Occipital lobe (tissue), 3 donors: ENCODE measurements at places on chromosomes 12 and 14.

- no peak for DNase-seq
Observed at GRCh38 chr14:52241087-52241793, 26.3 kb upstream of the PTGDR start.

GRCh38 chr14:91143862-91144261, 30.0 kb downstream of the DGLUCY start:
- DNase-seq = no peak

GRCh38 chr14:102008891-102009290, 44.5 kb downstream of the DYNC1H1 start:
- no peak for DNase-seq

GRCh38 chr12:51082561-51083125, 753 bp downstream of the CSRNP2 start:
- no peak for DNase-seq

- DNase-seq = no peak
Observed at GRCh38 chr12:81596558-81596957, 162.6 kb downstream of the PPFIA2 start.

- DNase-seq = no peak
Observed at GRCh38 chr12:118541071-118541470, 164.7 kb downstream of the SUDS3 start.

DNA sequence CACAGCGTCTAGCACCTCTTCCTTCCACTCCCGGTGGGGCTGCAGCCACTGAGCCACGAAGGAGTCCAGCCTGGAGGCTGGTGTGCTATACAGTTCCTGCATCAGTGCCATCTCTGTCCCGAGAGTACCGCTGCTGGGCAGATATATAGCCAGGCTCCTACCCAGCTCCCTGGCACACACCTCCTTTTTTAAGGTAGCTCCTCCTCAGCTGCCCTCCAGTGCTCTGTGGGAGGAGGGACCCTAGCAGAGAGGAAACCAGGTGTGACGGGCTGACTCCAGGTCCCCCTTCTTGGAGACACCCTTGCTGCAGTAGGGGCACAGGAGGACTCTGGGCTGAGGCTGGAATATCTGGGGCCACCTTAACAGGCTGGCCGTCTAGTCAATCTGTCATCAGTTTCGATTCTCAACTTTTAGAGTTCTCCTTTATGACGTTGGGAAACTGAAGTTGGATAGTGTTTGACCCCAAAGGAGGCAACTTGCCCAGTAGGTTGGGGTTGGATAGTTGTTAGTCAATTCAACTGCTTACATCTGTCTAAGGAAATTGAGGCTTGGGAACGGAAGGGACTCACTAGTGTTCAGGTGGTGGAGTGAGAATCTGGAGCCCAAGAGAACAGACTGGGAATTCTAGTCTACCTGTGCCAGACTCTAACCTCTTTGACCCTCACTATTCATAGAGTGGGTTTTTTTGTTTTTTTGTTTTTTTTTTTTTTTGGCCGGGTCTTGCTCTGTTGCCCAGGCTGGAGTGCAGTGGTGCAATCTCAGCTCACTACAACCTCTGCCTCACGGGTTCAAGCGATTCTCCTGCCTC, at the start of gene OASL:
Gene OASL, minus strand, starts transcription at position 386 of the 808 bp plus-strand sequence. Its CDS starts 275 bp downstream, at position 111.
- no peak for DNase-seq

DNA sequence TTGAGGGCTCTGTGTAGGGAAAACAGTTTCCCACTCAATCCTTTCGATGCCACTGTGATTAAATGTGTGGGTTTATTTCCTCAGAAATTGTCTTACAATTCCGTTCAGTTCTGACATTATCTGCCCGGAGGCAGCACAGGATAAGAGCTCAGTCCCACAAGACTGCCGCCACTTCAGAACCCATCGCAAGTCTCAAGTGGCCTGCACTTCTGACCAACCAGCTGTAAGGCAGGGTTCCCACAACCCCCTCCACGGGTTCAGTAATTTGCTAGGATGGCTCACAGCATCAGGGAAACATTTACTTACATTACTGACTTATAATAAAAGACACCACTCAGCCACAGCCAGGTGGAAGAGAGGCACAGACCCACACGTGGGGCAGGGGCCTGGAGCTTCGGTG, 17.2 kb downstream of the BDKRB2 start:
- DNase-seq = no peak

GRCh38 chr14:85687456-85687855, 157.5 kb downstream of the FLRT2 start:
- no peak for DNase-seq

DNA sequence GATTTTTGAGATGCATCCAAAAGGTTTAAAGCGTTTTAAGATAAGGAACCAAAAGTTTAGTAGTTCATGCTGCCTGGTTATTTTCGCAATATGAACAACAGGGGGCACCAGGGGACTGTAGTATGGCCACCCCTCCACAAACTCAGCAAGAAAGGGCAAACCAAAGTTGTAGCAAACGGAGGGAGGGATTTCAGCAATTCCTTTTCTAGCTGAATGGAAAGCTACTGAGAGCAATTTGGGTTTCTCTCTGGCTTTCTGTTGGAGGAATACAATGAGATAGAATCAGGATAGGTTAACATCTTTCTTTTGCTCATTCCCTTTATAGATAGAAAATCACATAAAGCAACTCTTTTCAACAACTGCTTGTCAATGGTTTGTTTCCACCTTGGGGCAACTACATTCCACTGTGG, 62.5 kb downstream of the DRAM1 start:
- no peak for DNase-seq

- no peak for DNase-seq
Observed at GRCh38 chr12:15472036-15472435, 149.7 kb downstream of the PTPRO start.

GRCh38 chr12:5912011-5912410, 33.0 kb downstream of the ANO2 start:
- DNase-seq = no peak

- no peak for DNase-seq
Observed at GRCh38 chr12:4308334-4308950, 12.6 kb upstream of the TIGAR start.
